ENCODE measurements at places on chromosomes 6 and 20. TPM values are rescaled to one million over a fixed set of nuclear protein-coding genes. Genes with fewer than 3 reads are reported as not detected.
A peak's percentile ranks its signal among the peaks of the same experiment; 100 is the strongest.

TMX4 gene
- 18.4 TPM for total RNA-seq

GRCh38 chr6:31401403-31401802 is 2.0 kb upstream of the MICA start:
- no peak for DNase-seq
- peak overlapping the region; percentile 97 for H3K27ac ChIP-seq
- peak overlapping the region; percentile 71 for H3K4me3 ChIP-seq
- H3K27me3 ChIP-seq = no peaks in the 10 kb centered on the region

GRCh38 chr20:59988141-59988540 is 29.9 kb downstream of the CDH26 start:
- no peak overlapping the region for H3K4me3 ChIP-seq
- H3K27me3 ChIP-seq = no peaks in the 10 kb centered on the region
- H3K36me3 ChIP-seq = no peaks in the 10 kb centered on the region

DNA sequence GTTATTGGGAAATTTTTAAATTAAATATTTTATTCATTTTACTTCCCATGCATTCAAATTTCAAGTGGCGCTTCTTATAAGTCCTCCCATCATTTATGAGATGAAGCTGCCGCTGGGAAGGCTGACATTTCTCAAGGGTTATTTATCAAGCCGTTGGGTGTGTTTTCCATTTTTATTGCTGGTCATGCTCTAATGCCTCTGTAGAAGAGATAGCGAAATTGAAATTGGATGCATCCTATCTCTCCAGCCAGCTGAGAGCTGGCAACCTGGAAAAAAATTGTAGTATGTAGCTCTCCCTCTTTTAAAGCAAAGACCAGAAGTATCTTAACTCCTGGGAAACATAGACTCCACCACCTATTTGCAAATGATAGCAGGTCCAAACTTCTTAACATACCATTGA is 135.9 kb downstream of the C6orf118 start:
- H3K36me3 ChIP-seq = no peaks in the 10 kb centered on the region
- DNase-seq = no peak
- H3K4me1 ChIP-seq = no peaks in the 10 kb centered on the region
- no peaks in the 10 kb centered on the region for H3K27me3 ChIP-seq
- H3K27ac ChIP-seq = no peak overlapping the region
- no peak overlapping the region for H3K4me3 ChIP-seq

Data from Peyer's patch (tissue), 4 donors.